Activated CD4-positive, alpha-beta memory T cell treated with anti-CD3 and anti-CD28 coated beads for 36 hours (primary cell): ENCODE measurements at places on chromosomes 3 and 15. TPM values are rescaled to one million over a fixed set of nuclear protein-coding genes. Genes with fewer than 3 reads are reported as not detected.

DNA sequence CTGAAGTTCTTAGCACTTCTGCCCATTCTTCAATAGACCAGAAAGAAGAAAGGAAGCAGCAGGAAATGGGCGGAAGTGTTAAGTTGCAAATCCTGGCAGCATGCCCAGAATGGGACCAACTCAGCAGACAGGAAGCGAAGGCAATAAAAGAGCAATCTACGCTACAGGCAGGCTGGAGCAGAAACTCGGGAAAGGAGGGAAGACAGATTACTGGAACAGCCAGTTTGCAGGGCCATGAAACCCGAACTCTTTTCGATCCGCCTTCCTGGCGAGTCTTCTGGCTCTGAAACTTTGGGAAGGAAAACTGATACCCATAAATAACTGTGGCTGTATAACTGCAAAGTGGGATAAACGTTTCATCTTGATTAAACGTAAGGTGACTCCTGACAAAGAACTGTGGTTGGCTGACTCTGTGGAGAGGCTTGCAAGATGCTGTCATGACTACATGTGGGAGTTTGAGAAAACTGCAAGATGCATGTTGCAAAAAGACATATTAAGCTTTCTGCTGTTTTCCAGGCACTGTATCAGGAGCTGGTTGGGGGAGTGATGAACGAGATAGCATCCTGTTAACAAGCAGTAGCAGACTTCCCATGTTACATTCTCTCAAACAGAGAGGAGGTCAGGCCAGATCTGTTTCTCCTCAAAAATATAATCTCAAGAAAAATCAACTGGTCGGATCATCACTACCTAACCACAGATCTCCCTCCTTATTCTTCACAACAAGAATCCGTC is 67.8 kb downstream of the FMN1 start:
- DNase-seq: peak; percentile 63
- H3K4me1 ChIP-seq: peaks cover 17% of the 10 kb centered on the region
- H3K27me3 ChIP-seq: no peaks in the 10 kb centered on the region
- H3K4me3 ChIP-seq: no peak overlapping the region
- no peaks in the 10 kb centered on the region for H3K36me3 ChIP-seq
- H3K27ac ChIP-seq: no peak overlapping the region

DNA sequence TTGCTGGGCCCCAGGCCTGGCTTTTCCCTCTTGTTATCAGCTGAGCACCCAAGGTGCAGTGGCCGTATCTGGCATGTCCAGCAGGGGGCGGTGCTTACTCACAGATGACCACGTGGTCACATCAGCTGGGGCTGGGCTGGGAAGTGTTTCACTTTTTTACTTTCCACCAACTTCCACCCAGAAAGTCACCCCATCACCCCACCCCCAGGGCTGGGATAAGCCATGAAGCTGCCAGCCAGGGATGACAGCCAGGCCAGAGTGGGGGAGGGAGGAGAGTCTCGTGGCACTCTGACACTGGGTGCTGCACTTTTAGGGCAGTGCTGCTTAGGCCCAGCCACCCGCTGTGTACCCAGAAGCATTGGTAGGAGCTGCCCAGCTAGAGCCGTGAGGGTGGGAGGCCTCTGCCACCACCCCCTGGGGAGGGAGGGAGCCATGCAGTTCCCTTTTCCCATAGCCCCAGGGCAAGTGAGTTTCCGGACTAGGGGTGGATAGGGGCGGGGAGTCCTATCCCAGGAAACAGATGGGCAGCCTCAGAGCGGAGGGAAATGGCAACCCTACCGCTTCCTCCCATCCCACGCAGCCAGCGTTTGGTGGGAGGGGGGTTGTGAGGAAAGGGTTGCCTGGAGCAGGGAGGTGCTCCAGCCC is 6.1 kb downstream of the PPCDC start:
- no peak overlapping the region for H3K4me3 ChIP-seq
- H3K36me3 ChIP-seq: peaks cover 5% of the 10 kb centered on the region
- H3K4me1 ChIP-seq: peaks cover 19% of the 10 kb centered on the region

Gene RPL39L
- total RNA-seq: 22.5 TPM

GRCh38 chr15:42498212-42499068 is 3.0 kb downstream of the SNAP23 start:
- H3K27me3 ChIP-seq: no peaks in the 10 kb centered on the region
- H3K4me1 ChIP-seq: peaks cover 61% of the 10 kb centered on the region
- H3K4me3 ChIP-seq: no peak overlapping the region

DNA sequence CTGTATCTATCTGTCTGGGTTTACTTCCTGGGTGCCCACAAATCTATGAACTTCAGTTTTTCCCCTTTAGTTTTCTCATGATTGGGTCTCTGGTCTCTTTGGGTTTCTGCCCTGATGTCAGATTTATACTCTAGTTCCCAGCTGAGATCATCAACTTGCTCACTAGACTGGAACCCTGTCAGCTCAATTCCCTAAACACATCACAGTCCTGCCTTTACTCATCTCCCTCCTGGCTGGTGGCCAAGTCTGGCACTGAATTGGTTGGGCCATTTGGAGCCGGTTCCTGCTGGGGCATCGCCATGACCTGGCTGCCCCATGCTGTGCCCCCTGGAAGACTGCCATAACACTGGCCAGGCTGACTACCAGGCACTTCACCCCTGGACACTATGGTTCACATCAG is 345.3 kb downstream of the CHST2 start:
- no peak overlapping the region for H3K27ac ChIP-seq
- no peak for DNase-seq
- H3K36me3 ChIP-seq: peaks cover 35% of the 10 kb centered on the region
- H3K4me3 ChIP-seq: no peak overlapping the region
- H3K4me1 ChIP-seq: no peaks in the 10 kb centered on the region
- H3K27me3 ChIP-seq: no peaks in the 10 kb centered on the region

Gene CPA3
- not detected for total RNA-seq

DNA sequence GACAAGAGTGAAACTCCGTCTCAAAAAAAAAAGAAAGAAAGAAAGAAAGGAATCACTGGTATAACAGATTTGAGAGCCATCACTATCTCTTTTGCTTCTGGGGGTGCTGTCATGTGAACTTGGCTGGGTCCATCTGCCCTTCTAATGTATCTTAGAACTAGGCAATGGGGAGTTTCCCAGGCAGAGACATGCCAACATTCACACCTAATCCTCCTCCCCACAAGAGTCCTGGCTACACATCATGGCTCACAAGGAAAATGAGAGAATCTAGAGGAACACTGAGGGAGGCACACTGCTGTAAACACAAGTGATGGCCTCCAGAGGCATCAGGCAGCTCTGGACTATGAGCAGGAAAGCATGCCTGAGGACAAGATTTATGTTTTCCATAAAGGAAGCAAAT is 67.8 kb upstream of the PPP2R3A start:
- peaks cover under 1% of the 10 kb centered on the region for H3K27me3 ChIP-seq
- DNase-seq: no peak
- H3K4me1 ChIP-seq: no peaks in the 10 kb centered on the region
- no peak overlapping the region for H3K4me3 ChIP-seq

DNA sequence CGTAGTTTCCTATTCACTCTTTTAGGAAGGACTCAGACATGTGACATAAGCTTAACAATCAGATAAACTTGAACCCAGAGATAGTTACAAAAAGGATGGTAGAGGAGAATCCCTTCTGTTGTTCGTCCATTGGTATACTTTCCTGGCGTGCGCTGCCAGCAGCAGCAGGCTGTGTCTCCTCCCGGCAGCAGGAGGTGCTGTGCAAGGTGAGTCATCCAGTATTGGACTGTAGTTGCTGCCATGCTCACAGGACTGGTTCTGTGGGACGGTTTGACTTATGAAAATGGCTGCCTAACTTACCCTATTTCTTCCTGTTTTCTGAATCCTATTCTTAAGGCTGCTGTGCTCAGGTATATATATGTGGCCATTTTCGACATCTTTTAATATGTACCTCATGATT is 253.4 kb upstream of the LRRC3B start:
- H3K27ac ChIP-seq: no peak overlapping the region
- no peaks in the 10 kb centered on the region for H3K36me3 ChIP-seq
- DNase-seq: no peak
- no peaks in the 10 kb centered on the region for H3K27me3 ChIP-seq
- H3K4me3 ChIP-seq: no peak overlapping the region
- H3K4me1 ChIP-seq: no peaks in the 10 kb centered on the region

DNA sequence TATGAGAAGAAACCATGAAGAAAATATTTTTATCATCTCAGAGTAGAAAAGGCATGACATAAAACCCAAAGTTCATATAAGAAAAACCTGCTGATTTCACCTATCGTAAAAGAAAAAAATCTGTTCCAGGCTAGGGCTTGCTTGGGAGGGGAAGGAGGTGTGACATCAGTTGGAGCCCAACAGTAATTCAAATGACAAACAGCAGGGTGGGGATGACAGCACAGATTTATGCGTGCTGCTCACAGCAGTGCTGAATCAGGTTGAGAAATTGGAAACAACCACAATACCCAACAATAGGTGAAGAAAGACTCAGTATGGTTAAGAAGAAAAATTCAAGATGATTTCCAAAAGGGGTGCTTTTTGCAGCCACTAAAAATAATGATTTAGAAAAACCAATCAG is 172.4 kb downstream of the PDE8A start:
- H3K4me3 ChIP-seq: no peak overlapping the region
- DNase-seq: no peak
- no peak overlapping the region for H3K27ac ChIP-seq
- H3K27me3 ChIP-seq: peaks cover 7% of the 10 kb centered on the region

DNA sequence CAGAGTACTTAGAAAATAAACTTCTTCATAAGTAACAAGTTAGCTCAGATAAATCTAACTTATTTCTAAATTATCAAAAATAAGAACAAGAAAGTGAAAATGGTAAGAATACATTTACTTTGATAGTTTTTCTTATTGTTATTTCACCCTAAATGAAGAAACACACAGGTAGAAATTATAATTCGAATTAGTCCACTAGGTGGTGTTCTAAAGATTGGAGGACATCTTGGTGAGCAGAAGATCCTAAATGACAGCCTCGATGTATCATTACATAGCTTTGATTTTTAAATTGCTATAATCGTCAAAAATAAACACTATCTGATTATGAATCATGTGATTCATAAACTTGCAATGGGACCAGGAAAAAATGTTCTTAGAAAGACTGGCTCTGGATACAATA is 280.8 kb upstream of the UBE2E2 start:
- no peak overlapping the region for H3K27ac ChIP-seq
- no peak overlapping the region for H3K4me3 ChIP-seq
- H3K36me3 ChIP-seq: no peaks in the 10 kb centered on the region

Gene CHRNA5
- total RNA-seq: 4.5 TPM

- H3K4me1 ChIP-seq: no peaks in the 10 kb centered on the region
- no peaks in the 10 kb centered on the region for H3K27me3 ChIP-seq
- no peak overlapping the region for H3K4me3 ChIP-seq
- DNase-seq: no peak
Observed at GRCh38 chr3:76152028-76152427, 366.7 kb upstream of the ZNF717 start.

DNA sequence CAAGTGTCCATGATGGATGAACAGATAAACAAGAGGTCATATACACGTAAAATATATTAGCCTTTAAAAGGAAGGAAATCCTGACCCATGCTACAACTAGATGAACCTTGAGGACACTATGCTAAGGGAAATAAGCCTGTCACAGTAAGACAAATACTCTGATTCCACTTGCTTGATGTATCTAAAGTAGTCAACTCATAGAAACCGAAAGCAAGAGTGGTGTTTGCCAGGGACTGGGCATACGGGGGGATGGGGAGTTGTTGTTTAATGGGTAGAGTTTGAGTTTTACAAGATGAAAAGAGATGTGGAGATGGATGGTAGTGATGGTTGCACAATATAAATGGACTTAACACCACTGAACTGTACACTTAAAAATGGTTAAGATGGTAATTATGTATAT is 65.4 kb downstream of the C3orf70 start:
- H3K36me3 ChIP-seq: no peaks in the 10 kb centered on the region
- no peak for DNase-seq
- H3K4me3 ChIP-seq: no peak overlapping the region
- H3K4me1 ChIP-seq: no peaks in the 10 kb centered on the region

Gene KPNA4
- 48.4 TPM for total RNA-seq

GRCh38 chr3:194492001-194492400 is 5.2 kb upstream of the ATP13A3 start:
- DNase-seq: no peak
- peaks cover 49% of the 10 kb centered on the region for H3K4me1 ChIP-seq
- H3K36me3 ChIP-seq: peaks cover 8% of the 10 kb centered on the region
- no peak overlapping the region for H3K27ac ChIP-seq
- H3K27me3 ChIP-seq: no peaks in the 10 kb centered on the region
